ENCODE measurements at places on chromosomes 6 and 20.

- DNase-seq, result no peak
Measured at GRCh38 chr6:55568808-55569439, 10.1 kb downstream of the HMGCLL1 start.

GRCh38 chr6:133289733-133290306 is 48.7 kb downstream of the EYA4 start:
- DNase-seq, result no peak

DNA sequence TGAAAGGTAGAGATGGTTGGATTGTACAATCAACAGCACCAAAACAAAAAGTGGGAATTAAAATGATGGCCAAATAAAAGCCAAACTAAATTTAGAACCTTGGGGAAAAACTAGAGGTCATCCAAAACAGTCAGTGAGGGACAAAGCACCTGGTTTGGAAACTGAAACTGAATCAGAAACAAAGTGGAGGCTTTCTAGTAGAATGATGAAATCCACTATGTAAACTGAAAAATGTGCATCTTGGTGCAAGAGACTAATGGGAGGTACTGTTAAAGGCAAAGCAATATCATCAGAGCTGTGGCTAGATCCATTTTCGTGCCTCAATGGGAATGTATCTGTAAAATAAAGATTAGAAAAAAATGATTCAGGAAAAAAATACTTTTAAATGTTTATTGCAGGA is 380.0 kb upstream of the GJE1 start:
- no peak for DNase-seq

- no peak for DNase-seq
Measured at GRCh38 chr20:36971103-36971502, 19.6 kb upstream of the SAMHD1 start.

DNA sequence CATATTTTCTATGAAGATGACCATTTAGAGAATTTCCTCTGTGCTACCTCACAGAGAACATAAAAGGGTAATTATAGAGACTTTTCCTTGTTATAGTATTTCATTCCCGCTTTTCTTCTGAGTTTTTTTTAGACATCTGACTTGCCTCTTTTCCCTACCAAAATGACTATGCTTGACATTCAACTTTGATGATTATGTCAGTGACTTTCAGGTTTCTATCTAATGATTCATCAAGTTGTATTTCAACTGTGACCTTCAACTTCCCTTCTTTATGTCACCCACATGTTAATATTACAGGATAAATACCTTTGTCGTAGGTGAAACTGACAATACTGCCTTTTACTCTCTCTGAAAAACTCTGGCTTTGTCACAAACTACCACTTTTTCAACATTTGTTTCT is 95.3 kb downstream of the MLIP start:
- no peak for DNase-seq

- DNase-seq, result no peak
Measured at GRCh38 chr20:23266530-23267398, 83.8 kb upstream of the NXT1 start.

DNA sequence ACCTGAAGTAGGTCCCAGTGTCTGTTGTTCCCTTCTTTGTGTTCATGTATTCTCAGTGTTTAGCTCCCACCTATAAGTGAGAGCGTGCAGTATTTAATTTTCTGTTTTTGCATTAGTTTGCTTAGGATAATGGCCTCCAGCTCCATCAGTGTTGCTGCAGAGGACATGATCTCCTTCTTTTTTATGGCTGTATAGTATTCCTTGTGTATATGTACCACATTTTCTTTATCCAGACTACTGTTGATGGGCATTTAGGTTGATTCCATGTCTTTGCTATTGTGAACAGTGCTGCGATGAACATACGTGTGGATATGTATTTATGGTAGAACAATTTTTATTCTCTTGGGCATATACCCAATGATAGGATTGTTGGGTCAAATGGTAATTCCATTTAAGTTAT is 125.4 kb downstream of the B3GAT2 start:
- no peak for DNase-seq

DNA sequence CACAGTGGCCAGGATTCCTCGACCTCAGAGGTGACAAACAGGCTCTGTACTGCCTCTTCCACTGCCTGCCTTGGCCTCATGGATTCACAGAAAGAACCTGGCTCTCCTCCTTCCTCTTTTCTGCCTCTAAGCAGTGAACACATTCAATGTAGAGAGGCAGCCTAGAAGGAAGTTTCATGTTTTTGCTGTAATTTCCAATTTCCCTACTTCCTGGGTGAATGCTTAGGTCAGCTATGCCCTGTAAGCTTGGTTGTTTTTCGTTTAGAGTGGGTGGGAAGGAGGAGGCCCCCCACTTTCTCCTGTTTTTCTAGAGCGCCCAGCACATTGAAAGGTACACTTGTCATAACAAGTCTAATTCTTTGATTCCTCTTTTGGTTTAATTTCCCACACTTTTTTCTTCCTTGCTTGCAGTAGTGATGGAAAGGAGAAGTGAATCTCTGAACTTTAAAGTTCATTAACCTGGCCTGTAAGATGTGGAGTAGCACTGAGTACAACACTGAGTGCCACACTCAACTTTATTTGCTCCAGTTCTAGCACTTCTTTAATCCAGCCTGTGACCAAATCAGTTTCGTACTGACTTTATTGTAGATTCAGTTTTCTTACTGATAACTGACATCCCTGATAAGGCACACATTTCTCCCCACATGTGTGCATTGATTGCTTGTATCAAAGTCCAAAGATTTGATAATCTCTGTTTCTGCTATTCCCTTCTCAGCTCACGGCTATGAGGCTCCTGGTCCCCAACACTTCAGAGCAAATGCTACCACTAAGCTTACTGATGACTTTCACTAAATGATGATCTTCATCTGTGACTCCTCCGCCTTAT is 100.0 kb upstream of the MAN1A1 start:
- no peak for DNase-seq

GRCh38 chr6:122829456-122829855 is 40.4 kb downstream of the SMPDL3A start:
- DNase-seq, result no peak

DNA sequence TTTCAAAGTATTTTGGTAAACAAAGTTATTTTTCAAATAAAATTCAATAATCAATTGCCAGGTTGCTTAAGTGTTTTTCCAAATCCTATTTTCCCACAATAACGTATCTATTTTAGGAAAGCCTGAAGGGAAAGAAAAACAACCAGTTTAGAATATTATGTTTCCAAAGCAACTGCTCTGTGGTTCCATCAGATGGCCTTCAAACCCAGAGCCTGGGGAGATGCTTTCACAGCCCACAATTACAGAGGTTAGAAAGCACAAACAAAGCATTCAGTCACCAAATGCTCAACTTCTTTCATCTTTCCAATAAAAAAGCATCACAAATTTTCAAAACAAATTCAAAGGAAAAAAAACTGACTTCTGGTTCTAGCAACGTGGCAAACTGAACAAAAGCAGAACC is 66.0 kb downstream of the ELOVL5 start:
- DNase-seq, result no peak

DNA sequence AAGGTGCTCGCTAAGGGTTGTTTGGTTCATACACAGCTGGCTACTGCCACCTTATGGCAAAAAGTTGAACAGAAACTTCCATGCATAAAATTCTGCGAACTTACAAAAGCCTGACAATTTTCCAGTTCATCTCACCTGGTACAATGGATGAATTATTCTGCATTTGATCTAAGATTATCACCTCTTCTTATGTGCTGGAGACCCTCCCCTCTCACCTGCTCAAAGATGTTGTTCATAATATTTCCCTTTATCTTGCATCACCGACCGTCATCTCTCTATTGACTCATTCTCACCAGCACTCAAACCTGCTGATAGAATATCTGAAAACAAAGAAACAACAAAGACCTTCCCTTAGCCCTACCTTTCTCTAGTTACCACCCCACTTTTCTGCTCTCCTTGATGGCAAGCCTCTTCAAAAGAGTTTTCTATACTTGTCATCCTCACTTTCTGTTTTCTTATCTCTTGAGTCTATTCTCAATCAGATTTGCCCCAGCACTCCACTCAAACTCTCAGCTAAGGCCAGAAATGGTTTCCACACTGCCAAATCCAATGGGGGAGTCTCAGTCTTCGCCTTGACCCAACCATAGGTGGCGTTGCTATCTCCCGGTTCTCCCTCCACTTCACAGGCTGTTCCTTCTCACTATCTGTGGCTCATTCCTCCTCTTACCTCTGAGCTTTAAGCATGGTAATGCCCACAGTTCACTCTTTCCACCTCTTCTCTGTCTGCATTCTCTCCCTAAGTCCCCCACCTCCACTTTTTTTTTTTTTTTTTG is 25.8 kb downstream of the SNRNP48 start:
- DNase-seq, result no peak

DNA sequence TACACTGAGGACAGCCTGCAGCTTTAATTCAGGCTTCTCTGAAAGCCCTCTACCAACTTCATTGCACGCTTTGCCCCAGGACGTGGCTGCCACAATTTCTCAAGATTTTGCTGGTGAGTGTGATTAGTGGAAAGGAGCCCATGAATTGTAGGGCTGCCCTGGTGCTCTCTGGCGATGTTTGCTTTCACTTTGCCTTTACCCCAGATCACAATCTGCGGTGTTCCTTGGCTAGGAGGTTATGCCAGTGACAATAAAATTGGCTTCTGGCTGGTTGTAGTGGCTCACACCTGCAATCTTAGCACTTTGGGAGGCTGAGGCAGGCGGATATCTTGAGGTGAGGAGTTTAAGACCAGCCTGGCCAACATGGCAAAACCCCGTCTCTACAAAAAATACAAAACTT is 139.3 kb downstream of the FOXC1 start:
- DNase-seq, result no peak

GRCh38 chr6:53411451-53411850 is 62.7 kb upstream of the ELOVL5 start:
- no peak for DNase-seq

GRCh38 chr20:50728981-50729874 is 2.2 kb upstream of the PARD6B start:
- no peak for DNase-seq

- no peak for DNase-seq
Measured at GRCh38 chr6:63430985-63431519, 111.3 kb upstream of the LGSN start.

- DNase-seq, result no peak
Measured at GRCh38 chr6:86937219-86938079, at the start of gene HTR1E. TSS of gene HTR1E (plus strand) at chr6:86937528. CDS start at chr6:87015335, 77,807 bp downstream.

- DNase-seq, result no peak
Measured at GRCh38 chr20:49938173-49939163, 2.3 kb downstream of the RNF114 start.

- peak; percentile 4 for DNase-seq
Measured at GRCh38 chr20:24780674-24781417, 168.2 kb upstream of the CST7 start.

DNA sequence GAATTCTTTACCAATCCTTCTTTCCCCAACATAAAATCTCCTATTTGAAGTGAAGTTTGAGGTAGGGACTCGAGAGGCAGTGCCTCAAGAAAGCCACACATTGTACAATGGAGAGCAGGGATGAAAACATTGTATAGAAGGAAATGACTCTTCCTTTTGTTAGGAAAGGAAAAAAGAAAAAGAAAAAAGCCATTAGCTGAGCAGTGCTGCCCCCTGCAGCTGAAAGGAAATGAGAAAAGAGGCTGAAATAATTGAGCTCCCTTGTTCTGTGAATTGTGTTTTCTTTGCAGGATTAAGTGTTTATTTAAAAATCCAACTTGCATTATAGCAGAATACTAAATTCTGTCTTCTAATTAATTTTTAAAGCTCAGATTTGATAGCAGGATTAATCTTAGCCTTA is 162.9 kb upstream of the SASH1 start:
- DNase-seq, result no peak

- peak; percentile 14 for DNase-seq
Measured at GRCh38 chr6:117907601-117908245, 659 bp downstream of the SLC35F1 start.

DNA sequence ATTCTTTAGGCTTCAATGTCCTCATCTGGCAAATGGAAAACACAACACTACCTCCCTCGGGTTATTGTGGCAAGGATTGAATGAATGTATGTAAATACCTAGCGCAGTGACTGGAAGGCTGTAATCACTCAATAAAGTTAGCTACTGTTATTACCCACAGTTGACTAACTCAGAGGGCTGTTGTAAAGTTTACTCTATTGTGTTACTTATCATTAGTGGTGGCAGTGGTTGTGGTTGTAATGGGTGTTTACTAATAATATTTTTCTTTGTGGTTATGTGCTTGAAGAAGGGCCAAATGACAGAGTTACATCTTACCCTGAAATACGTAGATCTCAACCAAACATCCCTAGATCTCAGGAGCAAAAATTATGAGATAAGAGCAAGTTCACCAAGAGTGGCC is 42.0 kb upstream of the PXDC1 start:
- no peak for DNase-seq

DNA sequence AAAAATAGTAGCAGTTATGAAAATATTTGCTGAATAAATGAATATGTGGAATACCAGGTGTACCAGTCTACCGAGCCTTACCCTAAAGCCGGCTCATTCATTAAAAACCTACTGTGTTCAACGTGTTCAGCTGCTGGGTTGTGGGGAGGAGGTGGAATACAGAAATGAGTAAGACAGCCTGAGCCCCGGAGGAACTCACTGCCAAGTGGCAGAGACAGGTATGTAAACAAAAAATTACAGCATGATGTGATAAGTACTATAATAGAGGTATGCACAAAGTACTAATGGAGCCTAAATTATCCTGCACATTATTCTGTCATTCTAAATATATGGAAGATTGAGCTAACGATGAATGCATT is 6.8 kb upstream of the ADTRP start:
- DNase-seq, result no peak

GRCh38 chr6:169958510-169958909 is 207.1 kb downstream of the ERMARD start:
- DNase-seq, result no peak

DNA sequence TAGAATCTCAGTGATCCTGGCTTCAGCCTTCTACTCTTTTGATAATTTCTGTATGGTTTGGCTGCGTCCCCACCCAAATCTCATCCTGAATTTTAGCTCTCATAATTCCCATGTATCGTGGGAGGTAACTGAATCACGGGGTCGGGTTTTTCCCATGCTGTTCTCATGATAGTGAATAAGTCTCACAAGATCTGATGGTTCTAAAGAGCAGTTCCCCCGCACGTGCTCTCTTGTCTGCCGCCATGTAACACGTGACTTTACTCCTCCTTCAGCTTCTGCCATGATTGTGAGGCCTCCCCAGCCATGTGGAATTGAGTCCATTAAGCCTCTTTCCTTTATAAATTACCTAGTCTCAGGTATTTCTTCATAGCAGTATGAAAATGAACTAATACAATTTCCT is 507.2 kb downstream of the CDH26 start:
- no peak for DNase-seq

DNA sequence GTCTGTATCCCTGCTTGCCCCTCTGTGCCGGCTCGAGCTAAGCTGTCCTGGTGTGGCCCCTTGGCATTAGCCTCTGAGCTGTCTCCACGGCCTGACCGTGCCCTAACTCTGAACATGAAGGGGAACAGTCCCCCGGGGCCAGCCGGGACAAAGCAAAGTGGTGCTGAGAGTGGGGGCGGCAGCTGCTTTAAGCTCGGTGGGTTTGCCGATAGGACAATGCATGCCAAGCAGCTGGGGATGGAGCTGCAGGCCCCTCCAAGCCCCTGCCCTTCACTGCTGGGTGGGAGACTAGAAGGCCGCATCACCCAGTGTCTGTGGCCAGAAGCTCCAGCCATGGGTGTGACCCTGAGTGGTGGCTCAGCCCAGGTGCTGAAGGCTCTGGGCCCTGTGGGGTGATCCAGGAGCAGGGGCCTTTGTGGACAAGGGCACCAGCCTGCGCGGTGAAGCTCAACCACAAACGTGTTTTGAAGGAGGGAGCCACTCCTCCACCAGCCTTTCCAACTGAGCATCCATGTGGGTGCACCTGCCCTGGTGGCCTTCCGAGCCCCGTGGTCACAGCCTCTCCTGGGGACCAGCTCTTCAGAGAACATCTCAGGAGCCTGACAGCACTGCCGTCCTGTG is 242.5 kb downstream of the ERMARD start:
- peak; percentile 9 for DNase-seq

Data from activated T-cell treated with anti-CD3 and anti-CD28 coated beads, Interleukin-2, amount 50 U/mL, for 1 hour (primary cell).